ENCODE measurements at places on chromosomes 4 and X.
A peak's percentile ranks its signal among the peaks of the same experiment; 100 is the strongest.

DNA sequence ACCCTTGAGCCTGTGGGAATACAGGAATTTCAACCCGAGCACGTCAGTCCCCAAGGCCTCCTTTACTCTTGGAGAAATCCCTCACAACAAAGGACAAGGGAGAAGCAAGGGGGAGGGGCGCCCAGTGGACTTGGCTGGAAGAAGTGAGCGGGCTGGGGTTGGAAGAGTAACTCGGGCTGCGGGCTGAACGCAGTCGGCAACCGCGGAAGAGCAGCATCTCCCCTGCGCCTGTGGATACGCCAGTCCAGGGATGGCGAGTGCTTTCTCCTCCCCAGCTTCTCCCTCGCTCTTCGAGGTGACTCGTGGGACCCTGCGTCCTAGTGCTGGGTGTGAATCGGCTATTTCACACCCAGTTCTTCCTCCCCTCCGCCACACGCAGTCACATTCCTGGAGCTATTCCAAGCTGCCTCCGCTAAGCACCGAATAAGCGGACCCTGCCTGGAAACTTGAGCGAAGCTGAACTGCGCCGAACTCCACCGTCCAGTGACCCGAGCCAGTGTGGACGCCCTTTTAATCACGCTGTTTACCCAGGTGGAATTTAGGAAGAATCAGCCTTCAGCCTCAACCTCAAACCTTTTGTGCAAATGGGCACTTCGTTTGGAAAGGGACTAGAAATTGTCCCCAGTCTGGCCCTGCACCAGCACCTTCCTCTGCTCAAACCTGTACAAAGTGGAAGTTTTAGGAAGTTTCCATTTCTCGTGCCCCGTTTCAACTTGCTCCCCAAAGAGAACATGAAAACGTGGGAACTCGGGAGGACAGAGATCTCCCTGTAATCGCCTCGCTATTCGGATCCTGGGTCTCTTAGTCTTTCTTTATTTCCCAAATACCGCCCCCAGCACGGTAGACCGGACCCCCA is 64.3 kb upstream of the WDR17 start:
- no peak for DNase-seq

DNA sequence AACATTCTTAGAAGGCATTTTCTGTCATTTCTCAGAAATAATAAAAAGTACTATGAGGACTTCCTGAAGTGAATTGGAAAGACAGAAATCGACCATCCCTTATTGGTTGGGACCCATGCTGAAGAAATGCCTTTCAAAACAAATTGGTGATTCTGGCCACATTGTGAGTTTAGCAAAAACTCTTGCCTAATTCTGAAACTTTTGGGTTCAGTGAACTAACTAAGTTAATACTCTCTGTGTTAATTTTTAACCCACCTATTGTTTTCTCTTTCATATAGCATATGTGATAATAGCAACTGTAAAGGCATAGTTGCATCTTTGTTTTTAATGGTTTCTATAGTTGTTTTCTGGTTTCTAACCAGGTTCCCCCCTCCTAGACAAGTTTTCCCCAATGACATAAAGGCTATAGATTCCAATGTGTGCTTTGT is 129.3 kb upstream of the FAT1 start:
- no peak for DNase-seq

- no peak for DNase-seq
Observed at GRCh38 chr4:87100168-87100567, 120.2 kb downstream of the KLHL8 start.

GRCh38 chr4:20954541-20954940 is 254.3 kb downstream of the PACRGL start:
- peak; percentile 31 for DNase-seq

- DNase-seq: peak; percentile 48
Observed at GRCh38 chr4:184514121-184514988, 40.0 kb upstream of the IRF2 start.

- no peak for DNase-seq
Observed at GRCh38 chrX:65574356-65574755, 39.8 kb upstream of the LAS1L start.
